ENCODE measurements at places on chromosomes 6 and 20.

- DNase-seq: no peak
Measured at GRCh38 chr20:443223-443775, 19.0 kb downstream of the TBC1D20 start.

DNA sequence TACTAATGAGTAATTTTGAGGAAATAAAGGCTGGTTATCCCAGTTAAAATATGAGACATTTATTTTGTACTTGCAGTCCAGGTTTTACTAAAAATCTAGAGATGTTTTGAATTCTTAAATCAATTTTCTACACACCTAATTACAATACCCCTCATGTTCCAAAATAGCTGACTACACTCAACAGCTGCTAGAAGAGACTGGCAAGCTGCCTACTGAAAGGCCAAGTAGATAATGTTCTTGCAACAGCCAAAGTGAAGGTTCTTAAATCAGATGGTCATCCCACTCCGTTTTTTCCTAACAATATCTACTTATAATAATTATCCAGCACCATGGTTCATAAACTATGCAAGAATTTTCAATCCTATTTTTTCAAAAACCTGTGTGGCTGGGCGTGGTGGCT is 69.0 kb downstream of the DTNBP1 start:
- no peak for DNase-seq

GRCh38 chr6:149934249-149935156 is 7.3 kb upstream of the ULBP2 start:
- DNase-seq: no peak

DNA sequence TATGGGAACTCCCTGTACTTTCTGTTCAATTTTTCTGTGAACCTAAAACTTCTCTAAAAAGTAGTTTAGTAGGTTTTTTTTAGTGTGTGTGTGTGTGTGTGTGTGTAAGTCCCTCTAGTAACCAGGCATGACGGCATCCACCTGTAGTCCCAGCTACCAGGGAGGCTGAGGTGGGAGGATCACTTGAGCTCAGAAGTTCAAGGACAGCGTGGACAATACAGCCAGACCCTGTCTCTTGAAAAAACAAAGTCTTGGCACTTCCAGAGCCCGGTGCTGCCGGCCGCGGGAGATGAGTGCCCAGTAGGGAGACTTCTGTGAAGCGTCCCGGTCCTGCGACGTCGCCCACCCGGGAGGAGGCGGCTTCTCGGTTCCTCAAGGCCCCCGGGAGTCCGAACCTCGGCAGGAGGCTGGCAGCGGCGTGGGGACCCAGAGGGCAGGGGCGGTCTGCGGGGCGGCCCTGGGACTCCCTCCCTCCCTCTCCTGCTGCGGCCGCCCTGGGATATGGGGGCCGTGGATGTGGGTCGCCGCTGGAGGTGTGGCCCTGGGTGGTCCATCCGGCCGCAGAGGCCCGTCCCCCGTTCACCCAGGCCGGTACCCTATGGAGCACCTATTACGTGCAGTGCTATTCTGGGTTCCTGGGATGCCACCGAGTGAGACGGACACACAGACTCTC is 78.0 kb upstream of the SIRPG start:
- DNase-seq: no peak

- no peak for DNase-seq
Measured at GRCh38 chr6:156617941-156618340, 159.2 kb upstream of the ARID1B start.

GRCh38 chr6:87922196-87922946 is 125.3 kb upstream of the SPACA1 start:
- no peak for DNase-seq

- no peak for DNase-seq
Measured at GRCh38 chr20:19588732-19589131, 169.3 kb upstream of the RIN2 start.

DNA sequence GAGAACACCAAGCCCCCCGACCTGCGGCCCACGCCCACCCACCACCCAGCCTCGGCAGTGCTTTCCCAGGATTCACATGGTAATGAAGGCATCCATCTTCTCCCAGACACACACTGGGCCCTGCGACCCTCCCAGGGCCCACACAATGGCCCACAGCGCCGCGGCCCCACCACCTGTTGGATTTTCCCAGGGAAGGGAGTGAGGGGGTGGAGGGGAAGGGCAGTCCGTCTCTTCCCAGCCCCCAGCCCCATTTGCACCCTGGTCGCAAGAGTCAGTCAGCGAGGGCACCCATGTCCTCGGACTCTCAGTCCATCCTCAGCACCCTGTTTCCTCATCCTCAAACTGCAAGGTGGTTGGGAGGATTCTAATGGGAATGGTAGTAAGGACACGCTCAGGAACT is 23.7 kb upstream of the ID1 start:
- no peak for DNase-seq

DNA sequence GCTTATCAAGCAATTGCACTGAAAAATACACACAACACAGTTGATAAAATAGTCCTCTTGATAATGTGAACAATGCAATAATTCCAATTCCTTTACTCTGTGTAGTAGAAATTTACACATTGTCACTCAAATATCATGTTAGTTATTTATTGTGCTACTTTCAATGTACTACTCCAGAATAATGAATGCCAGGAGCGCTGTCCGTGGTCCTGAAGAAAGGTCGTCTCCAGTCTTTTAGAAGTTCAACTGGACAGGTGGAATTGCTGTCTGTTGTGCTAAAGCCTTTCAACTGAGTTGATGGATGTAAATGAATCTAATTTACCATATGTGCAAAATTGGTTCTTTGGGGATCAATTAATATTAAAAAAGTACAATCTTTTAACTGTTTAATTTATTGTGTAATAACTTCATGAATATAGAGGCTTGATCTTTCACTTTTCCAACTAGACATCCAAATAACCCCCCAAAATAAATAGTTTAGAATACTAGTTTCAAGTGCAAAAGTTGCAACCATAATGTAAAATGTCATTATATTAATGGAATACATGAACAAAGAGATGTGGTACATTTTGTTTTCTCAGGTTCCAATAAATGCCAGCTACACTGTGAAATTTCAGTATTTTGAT is 3.2 kb downstream of the GRIK2 start:
- no peak for DNase-seq

GRCh38 chr6:49856282-49856681 is 10.1 kb downstream of the CRISP1 start:
- DNase-seq: no peak

GRCh38 chr6:10862361-10862760 is 19.5 kb downstream of the GCM2 start:
- DNase-seq: no peak

GRCh38 chr6:46331461-46331860 is 159.8 kb downstream of the RCAN2 start:
- DNase-seq: no peak

GRCh38 chr20:24402188-24402587 is 67.2 kb upstream of the SYNDIG1 start:
- DNase-seq: no peak

DNA sequence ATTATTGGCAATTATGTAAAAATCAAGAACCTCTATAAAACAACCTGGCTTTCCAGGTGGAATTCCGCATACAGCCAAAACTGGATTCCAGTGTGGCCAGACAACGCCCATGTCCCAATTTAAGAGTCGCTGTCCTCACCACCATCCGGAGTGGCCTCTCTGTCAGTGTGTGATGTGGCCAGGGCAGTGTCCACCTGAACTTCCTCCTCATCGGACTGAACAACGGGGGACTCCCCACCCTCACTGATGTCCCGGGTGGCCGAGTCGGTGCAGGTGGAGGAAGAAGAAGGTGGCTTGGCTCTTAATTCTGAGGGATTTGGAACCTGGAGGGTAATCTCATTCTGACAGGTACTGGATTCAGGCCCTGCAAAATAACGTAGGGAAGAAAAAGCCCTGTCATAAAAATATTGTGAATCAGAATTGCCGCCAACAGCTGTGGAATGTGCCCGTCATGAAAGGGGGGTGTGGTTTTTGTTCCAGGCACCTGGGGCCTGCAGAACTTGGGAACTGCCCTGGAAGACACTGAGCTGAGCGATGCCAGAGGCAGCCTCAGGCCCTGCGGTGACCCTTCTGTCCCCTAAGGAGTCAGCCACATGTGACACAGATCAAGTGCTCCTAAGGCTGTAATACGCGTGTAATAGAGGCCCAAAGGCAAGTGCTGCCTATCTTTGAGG is 139.8 kb downstream of the DTNBP1 start:
- no peak for DNase-seq

GRCh38 chr6:35011096-35012041 is 122.3 kb downstream of the ANKS1A start:
- DNase-seq: no peak

- DNase-seq: no peak
Measured at GRCh38 chr20:36102809-36103596, 51.5 kb upstream of the EPB41L1 start.

GRCh38 chr20:30489614-30490003 is 767.9 kb upstream of the DEFB115 start:
- DNase-seq: no peak

DNA sequence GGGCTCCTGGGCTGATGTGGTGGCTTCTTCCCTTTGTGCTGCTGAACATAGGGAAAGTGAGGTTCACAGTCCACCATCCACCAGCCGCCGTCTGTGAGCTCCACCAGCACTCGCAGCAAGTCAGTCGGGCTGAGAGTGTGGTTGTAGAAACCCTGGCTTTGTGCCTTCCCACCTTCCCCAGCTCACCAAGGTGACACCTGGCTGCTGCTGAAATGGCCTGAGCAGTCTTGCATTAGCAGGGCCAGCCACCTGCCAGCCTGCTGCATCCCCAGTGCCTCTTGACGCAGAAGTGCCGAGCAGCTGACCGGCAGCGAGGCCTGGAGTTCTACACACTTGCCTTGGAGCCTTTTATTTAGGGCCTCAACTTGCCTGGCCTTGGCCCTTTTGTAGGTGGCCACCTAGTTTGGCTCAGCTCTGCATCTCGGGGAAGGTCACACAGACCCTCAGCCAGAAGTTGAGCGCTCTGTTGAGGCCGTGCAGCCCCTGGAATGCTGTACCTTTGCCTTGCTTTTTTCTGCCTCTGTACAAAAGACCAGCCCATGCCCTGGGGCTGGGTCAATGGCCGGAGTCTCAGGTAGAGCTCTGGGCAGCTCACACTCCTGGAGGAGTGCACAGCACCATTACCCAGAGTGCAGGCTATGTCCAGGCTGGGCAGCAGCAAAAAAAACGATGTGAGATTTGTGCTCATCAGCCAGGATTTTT is 76.5 kb downstream of the PTPN1 start:
- DNase-seq: no peak

- no peak for DNase-seq
Measured at GRCh38 chr6:101116337-101116736, 235.2 kb upstream of the ASCC3 start.

DNA sequence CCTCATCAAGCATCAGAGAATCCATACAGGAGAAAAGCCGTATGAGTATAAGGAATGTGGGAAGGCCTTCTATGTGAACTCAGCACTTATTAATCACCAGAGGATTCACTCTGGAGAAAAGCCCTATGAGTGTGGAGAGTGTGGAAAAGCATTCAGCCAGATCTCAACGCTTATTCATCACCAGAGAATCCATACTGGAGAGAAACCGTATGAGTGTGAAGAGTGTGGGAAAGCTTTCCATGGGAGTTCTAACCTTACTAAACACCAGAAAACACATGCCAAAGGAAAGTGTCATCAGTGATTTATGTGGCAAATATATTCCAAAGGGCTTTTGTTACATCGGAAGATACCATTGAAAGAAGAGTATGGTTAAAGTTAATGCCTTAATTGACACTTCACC is 25.4 kb downstream of the ZKSCAN8 start:
- DNase-seq: no peak

GRCh38 chr20:58652606-58653294 is 1.7 kb downstream of the STX16 start:
- DNase-seq: no peak

GRCh38 chr6:148650941-148651505 is 95.8 kb upstream of the UST start:
- no peak for DNase-seq

DNA sequence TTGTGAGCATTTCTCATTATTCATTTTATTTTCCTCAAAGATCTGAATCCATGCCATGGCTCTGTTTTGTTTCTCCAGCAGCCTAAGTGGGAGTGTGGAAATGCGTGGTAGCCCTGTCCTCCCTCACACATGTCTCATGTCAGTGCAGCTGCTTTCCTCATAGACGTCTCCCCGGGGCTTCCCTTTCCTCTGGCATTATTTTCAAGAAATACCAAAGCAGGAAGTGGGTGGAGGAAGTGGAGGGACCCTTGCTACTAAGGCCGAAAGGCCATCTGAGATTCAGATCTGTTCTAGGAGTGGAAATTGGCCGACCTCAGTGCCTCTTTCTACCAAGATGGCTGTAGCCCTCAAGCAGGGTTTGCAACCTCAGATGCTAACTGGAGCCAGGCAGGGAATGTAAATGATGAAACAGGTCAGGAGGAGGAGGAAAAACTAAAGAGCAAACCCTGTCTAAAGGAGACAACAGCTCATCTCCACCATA is 420.9 kb upstream of the PLCB4 start:
- DNase-seq: no peak

GRCh38 chr6:33073431-33073871 is at the start of gene HLA-DPA1:
TSS of gene HLA-DPA1 (minus strand) at chr6:33073649.
- DNase-seq: no peak
